ENCODE measurements at places on chromosomes 11 and 22.

DNA sequence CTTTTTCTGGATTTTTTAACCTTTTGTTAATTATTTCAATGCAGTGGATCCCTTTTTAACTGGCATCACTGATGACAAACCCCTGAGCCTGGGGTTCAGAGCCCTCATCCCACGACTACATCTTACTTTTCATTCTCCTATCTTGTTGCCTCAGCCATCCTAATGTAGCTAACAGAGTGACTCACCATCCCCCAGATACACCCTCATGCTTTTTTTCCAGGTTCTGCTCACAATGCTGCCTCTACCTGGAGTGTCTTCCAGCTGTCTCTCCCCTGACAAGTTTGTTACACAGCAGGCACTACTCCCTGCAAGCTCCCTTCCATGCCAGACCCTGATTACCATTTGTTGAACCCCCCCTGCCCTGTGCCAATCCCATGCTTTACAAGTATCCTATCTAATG is 135.4 kb downstream of the NCAM1 start:
- DNase-seq, result no peak

DNA sequence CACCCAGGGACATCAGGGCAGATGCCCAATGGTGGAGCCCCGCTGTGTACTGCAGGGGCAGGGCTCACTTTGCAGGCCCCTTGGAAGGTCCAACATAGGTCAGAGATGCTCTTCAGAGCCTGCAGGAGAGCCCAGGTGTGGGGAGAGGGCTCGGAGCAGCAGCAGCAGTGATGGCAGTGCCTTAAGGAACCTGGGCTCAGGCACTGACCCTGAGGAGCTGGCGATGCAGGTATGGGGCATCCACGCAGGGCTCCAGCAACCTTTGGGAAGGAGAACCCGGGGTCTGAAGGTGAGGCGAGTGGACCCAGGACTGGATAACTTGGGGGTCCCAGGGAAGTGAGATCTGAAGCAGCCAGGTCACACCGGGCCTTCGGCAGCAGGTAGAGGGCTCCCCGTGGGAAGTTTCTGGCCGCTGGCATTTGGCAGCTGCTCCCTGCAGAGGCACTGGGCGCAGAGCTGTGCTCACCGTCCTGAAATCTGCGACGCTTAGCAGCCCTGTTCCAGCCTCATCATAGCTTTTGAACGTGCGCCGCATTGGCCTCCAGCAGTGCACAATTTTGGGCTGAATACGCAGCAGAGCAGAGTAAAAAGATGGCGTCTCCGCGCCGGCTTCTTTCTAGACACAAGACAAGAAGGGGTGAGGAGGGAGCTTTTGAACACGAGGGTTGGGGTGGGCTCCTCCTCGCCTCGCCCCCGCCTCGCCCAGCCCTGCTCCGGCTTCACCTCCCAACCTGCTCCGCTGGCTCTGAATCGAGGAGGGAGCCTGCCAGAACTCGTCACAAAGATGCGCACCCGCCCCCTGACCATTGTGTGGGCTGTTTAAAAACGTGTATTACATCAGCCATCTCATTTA is 118.8 kb downstream of the MPPED1 start:
- DNase-seq, result no peak

DNA sequence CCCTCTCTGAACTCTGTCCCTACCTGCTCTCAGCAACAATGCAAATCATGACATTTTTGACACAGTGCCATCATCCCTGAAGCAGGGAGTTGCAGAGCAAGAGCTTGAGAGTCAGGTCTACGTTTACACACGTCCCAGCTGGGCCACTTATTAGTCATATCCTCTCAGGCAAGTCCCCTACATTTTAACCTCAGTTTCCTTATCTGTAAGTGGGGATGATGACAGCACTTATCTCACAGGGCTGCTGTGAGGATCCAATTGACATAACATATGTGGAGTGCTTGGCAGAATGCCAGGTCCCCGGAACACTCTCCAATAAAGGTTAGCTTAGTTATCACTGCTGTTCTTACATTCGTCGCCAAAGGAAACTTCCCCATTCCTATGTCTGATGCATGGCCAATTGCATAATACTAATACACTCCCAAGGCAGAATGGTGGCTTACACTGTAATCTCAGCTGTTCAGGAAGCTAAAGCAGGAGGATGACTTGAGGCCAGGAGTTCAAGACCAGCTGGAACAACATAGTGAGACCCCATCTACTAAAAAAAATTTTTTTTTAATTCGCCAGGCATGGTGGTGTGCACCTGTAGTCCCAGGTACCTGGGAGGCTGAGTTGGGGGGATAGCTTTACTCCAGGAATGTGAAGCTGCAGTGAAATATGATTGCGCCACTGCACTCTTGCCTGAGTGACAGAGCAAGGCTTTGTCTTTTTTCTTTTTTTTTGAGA is 16.6 kb downstream of the ASCC2 start:
- DNase-seq, result no peak

- no peak for DNase-seq
Observed at GRCh38 chr11:108958368-108959104, 293.7 kb downstream of the DDX10 start.

DNA sequence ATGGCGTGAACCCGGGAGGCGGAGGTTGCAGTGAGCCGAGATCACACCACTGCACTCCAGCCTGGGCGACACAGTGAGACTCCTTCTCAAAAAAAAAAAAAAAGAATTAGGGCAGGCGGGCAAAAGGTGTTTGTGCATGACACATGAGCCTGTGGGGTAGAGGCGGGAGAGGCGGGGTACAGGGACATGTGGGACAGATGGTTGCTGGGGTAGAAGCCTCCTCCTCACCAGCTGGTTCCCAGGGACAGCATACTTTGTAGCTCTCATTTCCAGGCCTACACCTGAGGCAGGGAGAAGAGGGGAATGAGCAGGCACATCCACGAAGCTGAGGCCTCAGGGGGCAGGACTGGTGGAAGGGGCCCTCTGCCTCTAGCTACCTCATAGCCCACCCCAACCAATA is 23.7 kb downstream of the YWHAH start:
- DNase-seq, result no peak

DNA sequence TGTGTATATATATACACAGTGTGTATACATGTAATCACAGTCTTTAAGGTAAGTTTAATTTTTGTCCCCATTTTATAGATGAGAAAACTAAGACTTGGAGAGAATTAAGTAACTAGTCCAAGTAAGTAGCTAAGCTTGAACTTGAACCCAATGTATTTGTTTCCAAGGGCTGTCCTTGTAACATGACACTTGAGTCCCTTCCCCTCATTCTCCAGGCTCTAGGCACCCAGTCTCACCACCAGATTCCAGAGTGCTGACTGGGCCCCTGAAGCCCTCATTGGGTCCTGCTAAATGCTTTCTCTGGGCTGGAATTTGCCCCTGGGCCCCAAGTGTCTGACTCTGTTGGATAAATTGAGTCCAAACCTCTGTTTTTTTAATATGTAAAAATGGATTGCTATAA is 45.5 kb downstream of the ADM start:
- DNase-seq, result no peak

DNA sequence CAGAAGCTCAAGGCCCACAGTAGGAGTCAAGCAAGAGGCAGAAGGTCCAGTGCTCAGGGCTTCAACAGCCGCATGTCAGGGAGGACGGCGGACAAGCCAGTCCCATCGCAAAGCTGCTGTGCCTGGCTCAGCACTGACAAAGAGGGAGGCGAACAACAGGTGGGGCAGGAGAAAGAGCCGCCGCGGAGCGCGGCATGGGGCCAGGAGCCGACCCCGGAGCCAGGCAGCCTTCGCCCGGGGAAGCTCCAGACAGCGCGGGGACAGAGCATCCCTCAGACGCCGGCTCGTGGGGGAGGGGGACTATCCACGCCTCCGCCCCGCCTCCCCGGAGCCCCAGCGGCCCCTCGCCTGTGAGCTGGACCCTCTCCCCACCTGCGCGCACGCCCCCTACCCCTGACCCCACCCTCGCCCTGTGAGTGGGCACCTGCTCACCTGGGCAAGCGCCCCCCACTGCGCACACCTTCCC is 369 bp downstream of the DHCR7 start:
- peak; percentile 48 for DNase-seq
